ENCODE measurements at places on chromosomes 7 and 10.

DNA sequence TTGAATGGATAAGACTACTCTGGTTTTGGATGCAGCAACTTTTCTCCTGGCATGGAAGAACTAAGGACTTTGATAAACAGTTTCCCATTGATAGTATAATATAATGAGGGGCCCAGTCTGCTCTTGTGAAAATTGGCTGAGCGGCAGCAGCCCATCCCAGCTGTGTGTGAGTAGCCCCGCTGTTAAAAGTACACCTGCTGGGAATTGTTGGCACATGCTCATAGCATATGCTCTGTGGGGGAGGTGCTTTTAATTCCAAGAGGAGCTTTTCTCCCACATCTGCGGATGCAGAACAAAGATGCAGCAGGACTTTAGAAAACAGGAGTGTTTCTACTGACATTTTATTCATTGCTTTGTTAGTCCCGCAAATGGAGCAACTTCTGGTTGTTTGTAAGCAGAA lies 19.0 kb downstream of the SRI start:
- DNase-seq = no peak

DNA sequence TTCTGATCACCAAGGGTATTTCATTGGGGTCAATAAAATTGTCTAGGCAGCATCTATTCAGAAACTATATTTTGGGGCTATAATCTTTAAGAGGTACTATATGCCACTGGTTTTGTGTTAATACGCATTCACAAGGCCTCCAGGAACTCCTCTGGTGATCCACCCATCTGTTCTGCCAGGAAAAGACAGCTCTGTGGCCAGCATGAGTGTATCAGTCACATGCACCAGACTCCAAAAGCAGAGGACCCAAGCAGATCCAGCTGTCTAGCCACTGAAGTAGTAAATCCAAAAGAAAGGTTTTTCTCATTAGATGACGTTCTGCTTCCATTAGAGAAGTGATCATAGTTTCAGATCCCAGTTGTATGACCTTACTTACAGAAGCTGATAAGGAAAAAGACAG lies 199.6 kb upstream of the CELF2 start:
- DNase-seq = no peak

- no peak for DNase-seq
Measured at GRCh38 chr7:41571573-41571972, 131.3 kb downstream of the INHBA start.

DNA sequence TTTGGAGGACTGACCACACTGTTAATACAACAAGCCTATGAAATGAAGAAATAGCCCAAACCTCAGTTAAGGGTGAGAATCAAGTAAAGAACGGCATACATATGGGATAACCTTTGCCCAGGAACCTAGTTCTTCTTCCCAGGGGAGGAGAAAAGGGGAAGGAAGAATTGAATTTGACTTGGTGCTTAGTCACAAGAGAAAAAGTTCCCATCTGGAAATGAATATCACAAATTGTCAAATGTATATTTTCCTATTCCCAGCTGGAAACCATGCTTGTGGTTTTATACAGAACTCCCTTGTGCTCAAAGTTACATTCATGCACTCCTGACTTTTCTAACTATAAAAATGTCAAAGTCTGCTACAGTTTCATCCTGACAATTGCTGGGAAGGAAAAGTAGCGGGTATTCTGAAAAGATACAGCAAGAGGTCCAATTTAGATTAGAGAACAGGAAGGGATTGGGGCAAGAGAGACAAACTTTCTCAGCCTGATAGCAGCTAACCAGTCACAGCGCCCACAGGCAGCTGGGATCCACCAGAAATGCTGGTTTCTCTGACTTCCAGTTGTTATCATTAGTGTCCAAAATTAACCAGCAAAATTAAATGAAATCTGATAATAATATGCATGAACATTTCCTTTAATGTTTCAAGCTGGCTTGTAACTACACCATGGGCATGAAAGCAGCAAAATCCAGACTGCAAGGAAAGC lies 18.6 kb upstream of the GSAP start:
- no peak for DNase-seq

GRCh38 chr7:10708447-10708846 lies 265.2 kb upstream of the PHF14 start:
- no peak for DNase-seq

DNA sequence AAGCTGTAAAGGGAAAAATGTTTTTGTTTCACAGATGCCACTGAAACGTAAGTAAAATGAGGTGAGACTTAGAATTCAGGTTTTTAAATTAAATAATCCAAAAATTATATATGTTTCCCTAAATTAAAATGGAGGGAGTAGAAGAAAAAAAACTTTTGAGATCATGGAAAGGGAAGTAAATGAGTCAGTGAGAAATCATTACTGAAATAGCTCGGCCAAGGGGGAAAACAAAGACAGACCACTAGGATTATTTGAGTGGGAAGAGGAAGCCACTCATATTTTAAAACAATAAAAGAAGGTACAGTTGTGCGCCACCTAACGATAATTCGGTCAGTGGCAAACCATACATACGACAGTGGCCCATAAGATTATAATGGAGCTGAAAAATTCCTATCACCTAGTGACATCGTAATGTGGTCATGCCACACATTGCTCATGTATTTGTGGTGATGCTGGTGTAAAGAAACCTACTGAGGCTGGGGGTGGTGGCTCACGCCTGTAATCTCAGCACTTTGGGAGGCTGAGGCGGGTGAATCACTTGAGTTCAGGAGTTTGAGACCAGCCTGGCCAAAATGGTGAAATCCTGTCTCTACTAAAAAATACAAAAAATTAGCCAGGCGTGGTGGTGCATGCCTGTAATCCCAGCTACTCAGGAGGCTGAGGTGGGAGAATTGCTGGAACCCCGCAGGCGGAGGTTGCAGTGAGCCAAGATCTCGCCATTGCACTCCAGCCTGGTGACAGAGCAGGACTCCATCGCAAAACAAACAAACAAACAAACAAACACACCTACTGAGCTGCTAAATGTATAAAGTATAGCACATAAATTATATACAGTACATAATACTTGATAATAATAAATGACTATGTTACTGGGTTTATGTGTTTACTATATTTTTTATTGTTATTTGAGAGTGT lies 64.7 kb downstream of the MKX start:
- DNase-seq = no peak

DNA sequence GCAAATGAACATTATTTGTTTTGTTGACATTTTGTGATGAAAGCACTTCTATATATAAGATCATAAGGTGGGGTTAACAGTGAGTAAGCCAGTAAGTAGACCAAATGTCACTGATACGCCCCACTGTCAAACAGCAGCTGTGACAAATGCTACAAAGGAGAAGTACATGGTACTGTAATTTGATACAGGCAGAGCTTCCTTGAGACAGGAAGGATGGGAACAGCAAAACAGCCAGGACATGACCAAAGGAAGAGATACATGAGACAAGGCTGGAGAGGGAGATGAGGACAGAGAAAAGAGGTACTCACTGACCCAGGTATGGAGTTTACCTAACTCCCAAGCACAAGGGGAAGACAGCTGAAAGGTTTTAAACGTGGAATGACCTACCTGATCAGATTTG lies 127.0 kb downstream of the SRPK2 start:
- no peak for DNase-seq

DNA sequence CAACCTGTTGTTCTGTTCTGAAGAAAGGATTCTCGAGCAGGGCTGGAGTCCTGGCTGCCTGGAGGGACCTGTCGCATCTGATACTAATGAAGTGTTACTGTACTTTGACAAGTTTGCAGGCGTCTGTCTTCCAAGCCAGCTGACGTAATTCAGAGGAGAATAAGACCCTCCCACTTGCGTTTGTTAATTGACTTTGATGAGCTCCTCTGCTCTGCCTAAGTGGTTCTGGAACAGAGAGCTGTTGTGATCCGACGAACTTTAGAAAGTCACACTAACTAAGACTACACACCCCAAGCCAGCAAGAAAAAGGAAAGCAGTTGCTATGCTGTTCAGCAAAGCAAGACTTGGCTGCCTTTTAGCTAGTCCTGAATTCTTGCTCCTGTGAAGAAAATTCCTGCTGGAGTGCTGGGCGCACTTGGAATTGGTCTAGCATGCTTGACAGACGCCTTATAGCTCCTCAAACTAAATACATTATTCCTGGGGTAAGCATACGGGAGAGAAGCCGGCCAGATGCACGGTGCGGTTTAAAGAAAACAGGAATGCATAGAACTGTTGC lies 200.3 kb downstream of the CACNB2 start:
- no peak for DNase-seq

DNA sequence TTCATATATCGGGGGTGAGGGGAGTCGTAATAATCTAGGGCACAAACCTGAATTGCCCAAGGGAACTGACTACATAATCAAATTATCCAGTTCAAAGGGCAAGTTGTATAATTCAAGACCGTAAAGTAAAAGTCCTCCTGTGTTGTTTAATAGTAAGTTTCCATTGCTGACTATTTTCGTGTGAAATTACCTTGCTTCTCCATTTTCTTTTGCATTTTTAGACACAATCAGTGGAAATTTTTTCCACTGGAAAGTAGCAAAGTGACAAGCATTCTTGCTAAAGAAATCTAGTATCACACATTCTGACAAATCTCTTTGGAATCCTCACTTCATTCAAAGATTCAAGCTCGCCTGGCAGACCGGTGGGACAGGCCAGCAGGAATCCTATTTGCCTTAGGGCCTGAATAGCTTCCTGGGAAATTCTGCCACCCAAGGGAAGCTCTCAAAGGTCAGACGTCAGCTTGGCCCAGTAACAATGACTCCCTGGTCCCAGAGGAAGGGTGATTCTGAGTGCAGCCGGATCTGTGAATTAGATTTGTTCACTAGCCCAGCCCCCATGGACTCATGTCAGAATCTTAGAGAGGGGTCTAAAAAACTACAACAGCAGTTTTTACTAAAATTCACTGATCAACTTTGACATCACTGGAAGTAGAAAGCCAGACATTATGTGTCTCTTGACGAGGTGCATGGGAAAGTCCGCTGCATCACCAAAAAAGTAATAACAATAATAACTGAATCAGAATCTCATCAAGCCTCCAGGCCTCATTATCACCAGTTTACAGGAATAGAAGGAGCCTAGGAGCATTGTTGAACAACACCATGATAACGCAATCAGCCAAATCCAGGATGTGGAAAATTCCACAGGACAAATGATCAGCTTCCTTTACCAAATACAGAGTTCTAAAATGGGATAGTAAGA lies 161.0 kb downstream of the SKIDA1 start:
- DNase-seq = no peak

DNA sequence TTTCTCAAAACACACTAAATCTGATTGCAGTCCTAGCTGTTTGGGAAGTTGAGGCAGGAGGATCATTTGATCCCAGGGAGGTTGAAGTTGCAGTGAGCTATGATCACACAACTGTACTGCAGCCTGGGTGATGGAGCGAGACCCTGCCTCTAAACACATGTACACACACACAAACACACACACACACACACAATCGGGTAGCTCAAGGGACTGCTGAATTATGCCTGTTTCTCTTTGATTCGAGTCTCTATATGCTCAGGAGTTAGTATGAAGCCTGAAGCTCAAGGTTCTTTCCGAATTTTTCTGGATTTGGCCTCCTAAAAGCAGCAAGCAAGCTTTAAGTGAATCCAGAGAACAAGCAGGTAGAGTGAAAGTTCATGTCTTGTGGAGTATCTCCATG lies 22.5 kb downstream of the PRTFDC1 start:
- no peak for DNase-seq

DNA sequence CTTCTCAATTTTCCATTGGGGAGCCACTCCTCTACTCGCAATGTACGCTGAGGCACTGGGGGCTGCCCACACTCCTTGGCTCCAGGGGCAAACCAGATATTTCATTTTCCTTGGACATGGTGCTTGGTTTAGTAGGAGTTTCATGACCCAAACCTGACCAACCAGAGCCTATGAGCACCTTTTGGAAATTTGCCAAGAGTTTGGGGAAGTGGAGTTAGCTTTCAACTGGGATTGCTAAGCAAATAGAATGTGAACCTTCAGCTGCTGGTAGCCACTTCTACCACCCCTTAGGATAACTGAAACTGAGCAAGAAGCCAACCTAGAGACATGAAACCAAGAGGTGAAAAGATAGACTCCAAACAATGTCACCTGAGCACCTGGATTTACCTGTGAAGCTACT lies 74.9 kb upstream of the COL13A1 start:
- no peak for DNase-seq

DNA sequence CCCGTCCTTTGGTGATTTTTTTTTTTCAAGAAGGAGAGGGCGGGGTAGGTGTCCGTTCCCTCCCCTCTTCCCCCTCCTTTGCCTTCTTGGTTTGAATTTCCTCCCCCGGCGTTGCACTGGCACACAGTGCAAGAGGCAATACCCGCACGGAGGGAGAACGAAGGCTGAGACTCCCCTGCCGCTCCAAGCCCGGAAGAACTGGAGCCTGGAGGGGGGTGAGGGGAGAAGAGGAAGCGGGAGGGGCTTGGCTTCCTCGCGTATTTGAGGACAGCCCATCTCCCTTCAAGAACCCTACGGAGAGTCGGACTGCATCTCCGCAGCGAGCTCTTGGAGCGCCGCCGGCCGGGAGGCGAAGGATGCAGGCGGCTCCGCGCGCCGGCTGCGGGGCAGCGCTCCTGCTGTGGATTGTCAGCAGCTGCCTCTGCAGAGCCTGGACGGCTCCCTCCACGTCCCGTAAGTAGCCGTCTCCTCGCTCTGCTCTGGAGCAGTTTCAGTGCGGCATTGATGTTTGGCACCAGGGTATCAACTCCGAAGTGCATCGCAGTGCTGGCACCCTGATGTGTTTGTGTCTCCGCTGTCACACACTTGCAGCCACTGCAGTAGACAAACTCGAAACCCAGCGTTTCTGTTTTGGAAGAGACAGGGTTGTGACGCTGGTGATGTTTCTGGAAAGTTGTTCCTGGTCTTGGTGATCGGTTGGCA lies at the start of gene CNTNAP2:
Gene CNTNAP2 (plus strand): TSS at position 281 of the 702 bp plus-strand sequence. CDS start 76 bp downstream, at position 357.
- DNase-seq = no peak

- no peak for DNase-seq
Measured at GRCh38 chr7:155228459-155228845, 69.2 kb upstream of the INSIG1 start.

DNA sequence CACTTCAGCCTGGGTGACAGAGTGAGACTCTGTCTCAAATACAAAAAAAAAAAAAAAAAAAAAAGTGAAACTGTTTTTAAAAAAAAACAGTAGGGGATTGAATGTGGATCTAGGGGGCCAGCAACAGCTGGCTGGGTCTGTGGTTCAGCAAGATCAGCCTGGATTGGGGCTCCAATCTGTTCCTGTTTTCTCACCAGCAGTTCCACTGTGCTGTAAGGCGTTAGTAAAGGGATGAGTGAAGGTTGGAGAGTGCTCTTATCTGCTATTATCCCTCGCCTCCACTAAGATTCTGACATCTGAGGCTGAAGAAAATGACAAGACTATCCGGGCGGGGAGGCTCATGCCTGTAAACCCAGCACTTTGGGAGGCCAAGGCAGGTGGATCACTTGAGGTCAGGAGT lies 41.6 kb upstream of the GTF2IRD1 start:
- no peak for DNase-seq

- DNase-seq = no peak
Measured at GRCh38 chr10:44176311-44176710, 208.6 kb downstream of the CXCL12 start.

All from liver (tissue), 10 donors.